ENCODE measurements at places on chromosomes 6 and 20.
A peak's percentile ranks its signal among the peaks of the same experiment; 100 is the strongest.

- no peak for DNase-seq
These were observed 245.5 kb upstream of the ECI2 start for GRCh38 chr6:4380881-4381281.

DNA sequence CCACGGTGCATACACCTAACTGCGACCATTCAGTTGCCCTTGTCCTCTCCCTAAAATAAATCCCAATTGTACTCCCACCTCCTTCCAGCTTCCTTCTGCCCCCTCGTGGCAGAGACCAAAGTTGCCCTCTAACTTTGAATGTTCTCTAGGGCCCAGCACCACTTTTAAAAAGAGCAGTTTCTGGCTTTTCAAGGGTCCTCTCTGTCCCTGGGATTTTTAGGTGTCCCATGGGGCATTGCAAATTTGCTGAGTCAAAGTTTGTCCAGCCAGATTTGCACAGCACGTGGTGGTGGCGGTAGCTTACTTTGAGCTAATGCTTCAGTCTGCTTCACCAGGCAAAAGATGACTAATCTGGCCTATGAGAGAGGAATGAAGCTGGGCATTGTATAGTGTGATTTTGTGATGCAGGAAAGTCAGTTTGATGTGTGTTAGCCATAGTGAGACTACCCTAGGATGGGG is 100.2 kb downstream of the PERP start:
- peak; percentile 37 for DNase-seq

- no peak for DNase-seq
These were observed 5.3 kb upstream of the ADGRF5 start for GRCh38 chr6:46927066-46927465.

DNA sequence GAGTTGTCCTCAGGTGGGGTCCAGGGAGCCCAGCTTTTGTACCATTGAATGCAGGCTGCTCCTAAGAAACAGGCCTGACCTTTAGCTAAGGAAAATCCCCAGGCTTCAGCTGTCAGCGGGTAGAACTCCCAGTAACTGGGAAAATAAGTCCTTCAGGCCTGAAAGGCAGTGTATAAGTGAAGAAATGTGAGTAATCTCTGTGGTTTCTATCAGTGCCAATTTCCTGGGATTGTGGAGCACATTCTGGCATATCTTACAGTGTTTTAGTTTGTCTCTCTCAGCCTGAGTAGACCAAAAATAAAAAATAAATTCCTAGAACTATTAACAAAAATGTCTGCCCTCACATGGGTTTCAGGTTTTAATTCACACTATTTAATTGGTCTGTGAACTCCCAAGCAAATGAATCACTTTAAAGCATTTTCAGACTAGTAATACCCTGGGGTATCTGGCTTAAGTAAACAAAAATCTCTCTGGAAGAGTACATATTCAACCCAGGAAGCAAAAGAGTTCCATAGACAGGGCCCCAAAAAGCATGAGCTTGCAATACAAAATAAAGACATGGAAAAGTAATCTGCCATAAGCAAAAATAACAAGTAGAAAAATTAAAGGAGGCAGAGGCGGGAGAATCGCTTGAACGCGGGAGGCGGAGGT is 566.2 kb upstream of the NOX3 start:
- no peak for DNase-seq

DNA sequence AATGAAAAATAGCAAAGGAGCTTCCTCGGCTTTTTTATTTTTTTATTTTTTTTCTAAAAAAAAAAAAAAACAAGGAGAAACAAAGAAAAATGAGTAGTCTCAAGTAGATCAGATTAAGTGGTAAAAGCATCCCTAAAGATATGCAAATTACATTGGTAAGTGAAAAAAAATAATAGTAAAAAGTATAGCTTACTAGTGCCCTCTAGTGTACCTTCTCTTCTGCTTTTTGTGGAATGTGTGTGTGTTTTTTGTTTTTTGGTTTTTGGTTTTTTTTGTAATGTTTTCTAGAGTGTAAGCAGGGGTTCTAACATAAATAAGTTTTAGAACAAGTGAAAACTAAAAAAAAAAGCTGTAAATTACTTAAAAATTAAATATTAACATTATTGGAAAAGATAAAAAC is 1062.0 kb downstream of the HACE1 start:
- no peak for DNase-seq

GRCh38 chr6:109393886-109394281 is 11.6 kb upstream of the CD164 start:
- no peak for DNase-seq

DNA sequence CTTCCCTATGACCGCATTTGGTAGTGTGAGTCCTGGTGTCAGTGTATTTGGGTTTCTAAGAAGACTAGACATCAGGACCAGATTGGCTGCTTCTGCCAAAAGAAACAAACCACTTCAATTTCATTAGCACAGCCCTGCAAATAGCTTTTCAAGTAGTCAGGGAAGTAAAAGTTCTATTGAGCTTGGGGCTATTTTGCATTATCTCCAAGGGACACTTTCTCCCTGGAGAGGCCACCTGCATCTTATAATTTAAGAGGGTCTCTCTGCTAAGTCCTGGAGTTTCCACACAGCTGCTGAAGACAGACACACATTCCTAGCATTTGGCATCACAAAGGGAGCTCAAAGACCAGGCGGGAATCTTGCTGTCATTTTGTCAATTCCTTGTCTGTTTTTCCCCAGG is 141.2 kb downstream of the BMP2 start:
- DNase-seq, result no peak

GRCh38 chr20:58498470-58499068 is 16.6 kb downstream of the APCDD1L start:
- no peak for DNase-seq

GRCh38 chr6:104143757-104144156 is 716.0 kb downstream of the HACE1 start:
- DNase-seq, result no peak

DNA sequence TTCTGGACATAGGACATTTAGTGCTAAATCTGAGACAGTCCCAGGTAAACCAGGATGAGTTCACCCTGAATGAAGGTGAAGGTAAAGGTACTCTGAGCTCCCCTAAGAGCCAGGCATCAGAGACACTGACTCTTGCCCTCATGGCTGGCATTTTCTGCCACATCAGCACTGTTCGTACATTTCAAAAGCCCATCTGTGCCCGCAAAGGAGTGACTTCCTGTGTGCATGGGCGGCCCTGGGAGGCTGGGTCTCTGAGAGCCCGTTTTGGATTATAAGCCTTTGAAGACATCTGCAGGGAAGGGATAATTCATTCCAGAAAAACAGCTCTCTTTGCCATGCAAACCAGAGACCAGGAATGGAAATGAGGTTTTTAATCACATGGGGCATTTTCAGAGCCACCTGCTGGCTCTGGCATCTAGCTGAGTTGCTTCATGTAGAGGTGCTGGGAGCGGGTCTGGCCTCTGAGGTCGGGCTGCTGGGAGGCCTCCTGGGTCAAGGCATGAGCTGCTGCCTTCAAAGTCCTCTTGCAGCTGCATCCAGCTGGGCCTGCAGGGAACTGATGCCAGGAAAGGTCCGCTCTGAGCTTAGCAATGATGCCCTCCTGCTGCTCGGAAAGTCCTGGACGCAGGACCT is 348.3 kb downstream of the DHX35 start:
- no peak for DNase-seq

DNA sequence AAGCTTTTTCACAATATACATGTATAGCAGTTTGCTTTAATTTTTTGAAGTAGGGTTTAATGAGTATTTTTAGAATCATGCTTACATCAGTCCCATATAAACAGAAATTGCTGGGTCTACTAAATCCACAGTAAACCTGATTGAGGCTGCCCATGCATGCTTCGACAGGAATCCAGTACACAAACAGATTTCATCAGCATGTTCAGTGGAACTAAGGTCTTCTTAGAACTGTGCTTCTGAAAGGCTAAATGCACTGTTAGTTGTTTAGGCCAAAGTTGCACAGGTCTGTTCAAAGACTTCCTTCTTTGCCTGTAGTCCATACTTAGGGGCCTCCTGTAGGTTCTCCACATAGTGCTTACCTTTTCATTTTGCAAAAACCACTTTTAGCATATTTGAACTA is 42.5 kb upstream of the THBS2 start:
- no peak for DNase-seq

DNA sequence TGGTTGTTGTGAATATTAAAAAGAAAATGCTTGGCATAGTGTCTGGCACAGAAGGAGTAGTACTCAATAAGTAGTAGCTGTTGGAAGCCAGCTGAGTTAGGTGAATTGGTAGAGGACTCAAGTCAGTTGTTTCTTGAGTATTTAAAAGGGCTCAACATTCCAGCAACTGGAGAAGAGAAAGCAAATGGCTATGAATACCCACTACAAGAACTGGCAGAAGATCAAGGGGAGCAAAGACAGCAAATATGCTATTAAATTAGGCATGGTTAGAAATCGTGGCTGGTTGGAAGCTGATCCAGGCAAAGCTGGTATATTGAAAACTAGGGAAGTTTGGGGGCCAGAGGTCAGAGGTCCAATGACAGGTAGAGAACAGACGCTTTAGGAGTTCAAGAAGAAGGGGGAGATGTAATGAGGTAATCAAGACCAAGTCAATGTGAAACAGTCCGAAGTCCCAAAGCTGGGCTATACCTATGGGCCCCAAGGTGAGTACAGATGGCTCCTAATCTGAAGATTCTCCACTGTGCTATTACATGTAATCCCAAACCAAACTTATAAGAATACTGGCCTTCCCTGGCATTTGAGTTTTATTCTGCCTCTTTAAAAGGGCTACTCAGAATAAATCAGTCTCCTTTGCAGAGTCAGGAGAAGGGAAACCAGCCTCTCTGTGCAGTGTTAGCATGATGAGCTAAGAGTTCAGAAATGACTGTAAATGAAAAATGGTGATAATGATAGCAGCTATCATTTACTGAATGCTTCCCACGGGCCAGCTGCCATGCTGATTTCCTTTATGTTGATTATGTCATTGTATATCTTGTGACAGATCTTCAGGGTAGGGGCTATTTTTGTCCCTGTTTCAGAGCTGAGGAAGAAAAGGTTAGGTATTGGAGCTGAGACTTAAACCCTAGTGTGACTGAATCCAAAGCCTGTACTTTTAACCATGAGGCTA is 122.3 kb downstream of the ANKS1A start:
- DNase-seq, result peak; percentile 75

DNA sequence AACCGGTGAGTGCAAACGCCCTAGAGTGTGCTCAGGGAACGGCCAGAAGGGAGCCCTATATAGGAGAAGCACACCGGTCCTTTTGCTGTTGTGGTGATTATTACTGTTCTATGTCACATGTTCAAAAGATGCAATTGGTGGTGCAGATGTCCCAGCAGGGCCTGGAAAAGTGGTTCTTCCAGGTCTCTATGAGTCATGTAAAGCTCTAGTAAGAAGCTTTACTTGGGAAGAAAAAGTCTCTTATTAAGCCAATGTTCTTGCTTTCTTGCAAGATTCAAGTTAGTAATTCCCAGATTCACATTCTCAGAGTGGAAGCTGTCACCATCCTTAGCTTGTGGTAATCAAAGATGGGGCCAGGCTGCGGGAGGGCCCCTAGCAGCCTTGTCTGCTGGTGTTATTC is 23.3 kb downstream of the EDN3 start:
- no peak for DNase-seq

DNA sequence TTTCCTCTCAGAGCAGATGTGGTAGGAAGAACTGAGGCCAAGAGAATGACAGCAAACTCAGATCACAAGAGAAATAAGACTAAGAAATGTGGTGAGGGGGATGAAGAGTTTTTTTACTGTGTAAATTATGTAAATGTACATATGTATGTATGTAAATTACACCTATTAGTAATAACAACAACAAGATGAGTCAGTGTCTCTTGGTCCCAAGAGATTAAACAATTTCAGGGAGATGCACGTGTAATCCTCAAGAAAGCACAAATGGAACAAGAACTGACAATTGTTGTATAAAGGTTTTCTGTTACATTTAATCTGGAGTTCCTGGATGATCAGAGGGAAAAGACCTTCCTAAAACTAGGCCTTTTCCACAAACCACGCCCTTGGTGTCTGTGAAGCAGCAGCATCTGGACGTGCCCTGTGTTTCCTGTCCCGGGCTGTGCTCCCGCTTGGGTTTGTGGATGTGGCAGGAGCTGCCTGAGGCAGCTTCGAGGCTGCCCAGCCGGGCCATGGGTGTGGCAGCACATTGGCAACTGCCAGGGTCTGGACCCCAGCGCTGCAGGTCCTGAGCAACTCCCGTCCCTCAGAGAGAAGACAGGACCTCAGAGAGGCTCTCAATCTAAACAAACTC is 994 bp downstream of the CLDN20 start:
- DNase-seq, result no peak

- DNase-seq, result no peak
These were observed 18.4 kb downstream of the GMPR start for GRCh38 chr6:16256781-16257180.

DNA sequence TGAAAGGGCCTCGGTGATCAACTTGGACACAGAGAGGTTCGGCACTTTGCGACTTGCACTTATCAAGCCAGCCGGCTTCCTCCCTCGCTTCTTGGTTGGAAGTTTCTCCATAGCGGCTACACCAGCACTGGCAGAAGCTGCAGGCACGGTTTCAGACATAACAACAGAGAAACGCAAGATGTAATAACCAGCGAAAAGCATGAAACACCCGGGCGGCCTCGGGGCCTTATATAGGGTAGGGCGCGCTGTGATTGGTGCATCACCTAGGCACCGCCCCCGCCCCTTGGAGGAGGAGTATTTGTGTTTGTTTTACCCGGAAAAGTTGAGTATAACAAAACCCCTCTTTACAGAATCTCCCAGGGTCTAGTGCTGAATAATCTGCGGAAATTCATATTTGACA is 20.7 kb downstream of the HFE start:
- no peak for DNase-seq

DNA sequence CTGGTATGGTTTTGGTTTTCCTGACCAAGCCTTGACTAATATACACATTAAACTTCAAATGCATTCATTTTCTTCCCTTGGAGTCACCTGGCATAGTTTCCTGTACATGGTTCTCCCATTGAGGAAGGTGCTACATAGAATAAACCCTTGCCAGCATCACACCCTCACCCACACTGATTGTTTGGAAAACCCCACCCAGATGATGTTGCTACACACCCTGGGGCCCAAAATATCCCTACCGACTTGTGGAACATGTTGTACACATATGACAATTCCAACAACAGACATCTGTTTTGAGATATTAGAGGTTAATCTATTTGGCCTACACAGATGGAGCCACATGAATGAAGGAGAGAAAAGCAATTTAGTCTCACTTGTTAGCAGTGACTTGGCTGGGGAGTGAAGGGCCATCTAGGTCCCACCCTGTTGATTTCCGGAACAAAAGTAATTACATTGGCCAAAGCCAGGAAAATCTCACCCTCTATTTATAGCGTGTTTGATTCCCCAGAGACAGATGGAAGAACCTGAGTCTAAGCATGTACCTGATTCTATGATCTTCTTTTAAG is 606.0 kb upstream of the BTBD3 start:
- DNase-seq, result no peak

DNA sequence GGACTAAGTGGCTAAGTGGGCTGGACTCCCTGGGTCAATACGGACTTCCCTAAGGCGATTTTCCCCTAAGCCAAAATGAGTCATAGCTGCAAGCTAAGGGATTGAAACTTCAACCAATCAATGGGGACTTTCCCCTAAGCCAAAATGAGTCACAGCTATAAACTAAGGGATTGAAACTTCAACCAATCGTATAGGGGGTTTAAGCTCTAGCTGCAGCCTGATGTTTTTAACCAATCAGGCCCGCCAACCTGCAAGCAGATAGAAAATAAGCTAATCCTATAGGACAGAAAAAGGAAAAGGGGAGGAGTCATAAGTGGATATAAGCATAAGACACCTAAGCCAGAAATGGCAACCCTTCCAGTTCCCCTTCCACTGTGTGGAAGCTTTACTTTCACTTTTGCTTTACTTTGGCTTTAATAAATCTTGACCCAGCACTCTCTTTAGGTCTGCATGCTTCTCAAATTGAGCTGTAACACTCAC is 655.0 kb upstream of the HS3ST5 start:
- DNase-seq, result peak; percentile 23

- DNase-seq, result no peak
These were observed 86.4 kb upstream of the LYRM2 start for GRCh38 chr6:89724981-89725380.
